ENCODE measurements at places on chromosomes 5 and 9.

DNA sequence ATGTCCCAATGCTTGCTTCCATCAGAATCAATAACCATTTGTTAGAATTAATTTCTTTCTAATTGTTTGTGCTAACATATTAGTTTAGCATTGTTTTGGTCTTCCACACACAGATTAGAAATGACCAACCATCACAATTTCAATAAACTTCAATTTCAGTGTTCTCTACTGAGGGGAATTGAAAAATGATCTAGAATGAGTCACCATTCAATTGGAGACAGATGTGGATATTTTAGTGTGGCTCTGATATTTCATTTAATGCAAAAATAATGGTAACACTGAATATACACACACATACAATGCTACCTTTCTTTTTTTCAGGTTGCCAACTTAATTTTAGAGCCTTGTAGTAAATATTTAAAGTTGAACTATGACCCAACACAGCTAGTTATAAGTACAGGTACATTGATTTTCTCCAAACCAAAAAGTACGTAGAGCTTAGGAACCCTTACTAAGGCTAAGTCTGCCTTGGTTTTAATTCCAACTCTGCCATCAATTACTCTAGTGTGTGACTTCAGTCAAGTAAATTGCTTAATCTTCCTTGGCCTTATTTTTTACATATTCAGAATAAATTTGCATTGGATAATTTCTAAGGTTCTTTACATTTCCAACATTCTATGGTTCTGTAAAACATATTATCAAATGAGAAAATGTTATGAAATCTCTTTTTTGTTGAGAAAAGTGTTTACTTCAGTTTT is 143.9 kb downstream of the DMRTA1 start:
- DNase-seq: no peak

GRCh38 chr5:164392531-164392930 is 887.1 kb downstream of the MAT2B start:
- no peak for DNase-seq

GRCh38 chr9:107906074-107906473 is 416.5 kb upstream of the KLF4 start:
- no peak for DNase-seq

- no peak for DNase-seq
Measured at GRCh38 chr5:130295235-130295634, 391.0 kb downstream of the CHSY3 start.

DNA sequence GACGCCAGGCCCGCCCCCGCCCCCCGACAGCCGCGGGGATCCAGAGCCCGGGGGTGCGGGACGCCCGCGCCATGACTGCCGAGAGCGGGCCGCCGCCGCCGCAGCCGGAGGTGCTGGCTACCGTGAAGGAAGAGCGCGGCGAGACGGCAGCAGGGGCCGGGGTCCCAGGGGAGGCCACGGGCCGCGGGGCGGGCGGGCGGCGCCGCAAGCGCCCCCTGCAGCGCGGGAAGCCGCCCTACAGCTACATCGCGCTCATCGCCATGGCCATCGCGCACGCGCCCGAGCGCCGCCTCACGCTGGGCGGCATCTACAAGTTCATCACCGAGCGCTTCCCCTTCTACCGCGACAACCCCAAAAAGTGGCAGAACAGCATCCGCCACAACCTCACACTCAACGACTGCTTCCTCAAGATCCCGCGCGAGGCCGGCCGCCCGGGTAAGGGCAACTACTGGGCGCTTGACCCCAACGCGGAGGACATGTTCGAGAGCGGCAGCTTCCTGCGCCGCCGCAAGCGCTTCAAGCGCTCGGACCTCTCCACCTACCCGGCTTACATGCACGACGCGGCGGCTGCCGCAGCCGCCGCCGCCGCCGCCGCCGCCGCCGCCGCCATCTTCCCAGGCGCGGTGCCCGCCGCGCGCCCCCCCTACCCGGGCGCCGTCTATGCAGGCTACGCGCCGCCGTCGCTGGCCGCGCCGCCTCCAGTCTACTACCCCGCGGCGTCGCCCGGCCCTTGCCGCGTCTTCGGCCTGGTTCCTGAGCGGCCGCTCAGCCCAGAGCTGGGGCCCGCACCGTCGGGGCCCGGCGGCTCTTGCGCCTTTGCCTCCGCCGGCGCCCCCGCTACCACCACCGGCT is 1.0 kb downstream of the FOXE1 start:
- DNase-seq: peak; percentile 61

Data from GM13977 (cell line).